ENCODE measurements at places on chromosomes 16 and 17.

DNA sequence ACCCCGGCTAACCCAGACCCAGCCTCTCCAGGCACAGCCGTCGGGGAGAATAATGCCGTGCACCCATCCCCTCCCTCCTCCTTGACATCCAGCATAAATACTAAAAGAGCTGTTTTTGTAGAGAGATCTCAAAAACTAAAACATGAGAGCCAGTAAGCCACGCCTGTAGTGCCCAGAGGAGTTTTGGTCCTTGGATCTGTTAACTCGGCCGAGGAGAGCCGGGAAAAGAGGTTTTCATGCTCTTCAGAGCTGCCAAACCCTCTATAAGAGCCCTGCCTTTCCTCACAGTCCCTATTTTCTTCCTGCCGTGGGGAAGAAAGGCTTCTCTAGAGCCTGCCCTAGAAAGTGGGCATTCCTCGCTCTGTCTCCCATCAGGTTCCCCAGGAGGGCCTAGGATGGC lies 30.2 kb upstream of the NAT9 start:
- DNase-seq = no peak

GRCh38 chr16:74997042-74997491 lies 1.8 kb upstream of the ZNRF1 start:
- no peak for DNase-seq

DNA sequence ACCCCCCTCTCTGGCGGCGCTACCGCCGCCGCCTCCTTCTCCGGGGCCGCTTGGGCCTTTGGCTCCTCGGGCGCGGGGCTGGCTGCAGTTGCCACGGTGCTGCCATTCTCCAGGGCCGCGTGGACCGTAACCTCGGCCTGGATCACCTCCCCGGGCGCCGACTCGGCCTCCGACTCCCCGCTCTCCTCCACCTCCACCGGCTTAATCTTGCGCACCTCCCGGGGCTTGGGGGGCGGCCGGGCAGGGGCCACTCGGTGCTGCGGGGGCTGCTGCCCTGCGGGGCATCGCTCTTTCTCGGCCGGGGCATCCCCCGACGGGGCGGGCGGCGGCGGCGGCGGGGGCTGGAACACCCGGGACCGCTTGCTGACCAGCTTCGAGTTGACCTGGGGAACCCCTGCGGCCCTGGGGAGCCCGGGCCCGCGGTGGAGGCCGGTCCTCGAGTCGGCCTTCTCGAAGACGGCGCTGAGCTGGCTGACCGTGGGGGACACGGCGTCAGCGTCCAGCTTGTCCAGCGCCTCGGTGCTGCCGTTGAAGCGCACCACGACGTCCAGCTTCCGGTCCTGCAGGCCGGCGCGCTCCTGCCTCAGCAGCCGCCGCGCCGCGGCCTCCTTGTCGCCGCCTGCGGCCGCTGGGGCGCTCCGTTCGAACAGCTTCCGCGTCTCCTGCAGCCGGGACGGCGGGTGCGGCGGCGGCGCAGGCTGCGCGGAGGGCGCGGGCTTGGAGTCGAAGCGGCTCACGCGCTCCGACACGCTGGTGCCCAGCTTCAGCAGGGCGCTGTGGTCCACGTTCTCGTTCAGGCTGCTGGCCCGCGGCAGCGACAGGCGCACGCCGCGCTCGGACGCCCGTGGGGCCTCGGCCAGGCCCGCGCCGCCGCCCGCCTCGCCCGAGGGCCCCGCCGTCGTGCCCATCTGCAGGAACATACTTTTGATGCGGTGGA lies 792 bp downstream of the PPP1R9B start:
- DNase-seq = peak; percentile 57

DNA sequence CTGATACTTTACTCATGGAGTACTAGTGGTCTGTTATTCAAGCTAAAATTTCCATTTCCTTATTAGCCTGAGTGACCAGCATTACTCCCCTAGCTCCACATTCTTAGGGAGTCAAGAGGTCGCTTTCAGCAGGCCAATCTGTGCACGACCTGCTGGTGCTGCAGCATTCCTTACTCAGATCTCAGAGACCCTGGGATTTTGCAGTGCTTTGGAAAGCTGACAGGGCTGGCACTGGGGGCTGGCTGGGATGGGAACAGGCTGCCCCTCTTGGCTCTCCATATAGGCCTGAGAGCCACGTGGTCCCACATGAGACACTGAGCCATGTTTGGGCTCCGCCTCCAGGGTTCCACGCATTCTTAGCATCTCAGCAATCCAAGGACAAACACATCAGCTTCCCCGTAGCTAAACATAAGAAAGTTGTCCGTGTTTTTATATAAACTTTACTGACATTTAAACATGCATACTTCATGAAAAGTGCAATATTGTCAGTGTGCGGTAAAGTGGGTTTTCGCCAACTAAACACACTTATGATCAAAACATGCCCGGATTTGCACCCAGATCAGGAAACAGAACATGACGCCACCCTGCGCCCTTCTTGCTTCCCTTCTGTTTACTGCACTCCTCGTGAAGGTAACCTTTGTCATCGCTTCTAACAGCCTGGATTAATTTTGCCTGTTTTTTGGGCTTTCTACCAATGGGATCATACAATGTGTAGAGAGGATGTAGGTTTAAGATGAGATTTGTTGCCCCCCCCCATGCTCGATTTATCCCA lies 254.5 kb upstream of the CACNG5 start:
- peak; percentile 82 for DNase-seq

- DNase-seq = no peak
Observed at GRCh38 chr17:64006361-64007088, 8.4 kb downstream of the PRR29 start.

- no peak for DNase-seq
Observed at GRCh38 chr17:48601539-48602425, 3.0 kb downstream of the HOXB6 start.
